Occipital lobe (tissue), 3 donors: ENCODE measurements at places on chromosomes 5 and 9.

GRCh38 chr5:34687269-34688011 is 31.3 kb downstream of the RAI14 start:
- DNase-seq, result no peak

GRCh38 chr5:175784230-175784629 is 87.1 kb upstream of the CPLX2 start:
- no peak for DNase-seq

- DNase-seq, result no peak
Observed at GRCh38 chr5:53091289-53091688, 18.3 kb downstream of the MOCS2 start.

- DNase-seq, result no peak
Observed at GRCh38 chr5:127227881-127228280, 62.7 kb upstream of the MEGF10 start.

- DNase-seq, result no peak
Observed at GRCh38 chr9:133632806-133633680, 3.1 kb upstream of the DBH start.

DNA sequence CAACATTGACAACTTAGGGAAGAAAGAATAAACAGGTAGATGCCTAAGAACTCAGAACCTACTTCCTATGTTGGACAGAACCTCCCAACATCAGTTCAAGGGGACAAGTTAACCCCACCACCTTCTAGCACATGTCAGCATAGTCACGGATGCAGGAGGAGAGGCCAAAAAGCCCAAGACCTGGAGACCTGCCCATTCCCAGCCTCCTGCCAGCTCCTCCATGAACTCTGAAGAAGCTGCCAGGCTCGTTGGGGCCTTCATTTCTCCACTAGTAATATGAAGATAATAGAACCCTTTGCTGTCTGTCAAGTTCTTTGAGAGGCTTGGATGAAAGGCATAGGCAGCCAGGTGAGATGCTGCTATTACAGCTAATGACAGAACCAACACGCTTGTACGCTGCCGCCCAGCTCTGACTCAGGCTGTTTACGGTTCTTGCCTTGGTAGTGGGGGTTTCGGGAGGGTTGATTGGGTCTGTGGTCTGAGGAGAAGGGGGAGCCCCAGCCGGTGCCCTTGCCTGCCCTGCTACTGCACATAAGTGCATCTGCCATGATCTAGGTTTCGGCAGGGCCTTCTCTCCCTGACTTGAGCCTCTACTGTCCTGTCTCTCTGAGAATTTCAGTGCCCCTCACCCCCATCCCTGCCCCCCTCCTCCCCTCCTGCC is 82.2 kb downstream of the NRG2 start:
- no peak for DNase-seq
